NCI-H2227 treated with DMSO at 0.1 percent for 48 hours (cell line): ENCODE measurements at places on chromosomes 3 and 15.
A peak's percentile ranks its signal among the peaks of the same experiment; 100 is the strongest.

- no peak for DNase-seq
Measured at GRCh38 chr15:89034305-89034704, 54.0 kb upstream of the ABHD2 start.

DNA sequence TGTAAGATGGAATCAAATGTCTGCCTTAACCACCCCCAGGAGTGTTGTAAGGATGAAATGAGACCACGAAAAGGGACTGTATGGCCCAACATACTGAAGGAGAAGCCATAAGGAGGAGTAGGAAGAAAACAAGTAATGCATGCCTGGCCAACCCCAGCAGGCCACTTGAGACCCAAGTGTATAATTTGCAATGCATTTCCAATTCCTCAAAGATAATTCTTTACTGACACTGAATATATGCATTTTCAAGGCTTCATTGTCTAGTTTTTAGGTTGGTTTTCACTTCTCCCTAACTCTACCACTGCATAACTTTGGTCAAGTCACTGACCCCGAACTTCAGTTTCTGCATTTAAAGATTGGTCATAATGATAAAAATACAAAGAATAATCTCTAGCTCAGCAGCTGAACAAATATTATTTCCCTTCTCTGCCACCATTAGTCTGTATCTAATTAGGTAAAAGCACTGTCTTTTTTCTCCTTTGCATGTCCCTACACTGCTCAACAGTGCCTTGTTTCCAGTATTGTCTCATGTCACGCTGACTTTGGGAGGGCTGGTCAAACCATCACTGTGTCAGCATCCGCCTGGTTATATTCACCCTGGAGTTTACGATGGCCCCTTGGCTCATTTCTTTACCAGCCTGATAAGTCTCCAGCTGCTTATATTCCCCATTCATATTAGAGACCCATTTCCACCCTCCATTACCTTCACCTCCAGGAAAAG lies 378.6 kb downstream of the NTRK3 start:
- DNase-seq, result no peak

- DNase-seq, result peak; percentile 29
Measured at GRCh38 chr3:149771652-149772271, 19.5 kb upstream of the COMMD2 start.

DNA sequence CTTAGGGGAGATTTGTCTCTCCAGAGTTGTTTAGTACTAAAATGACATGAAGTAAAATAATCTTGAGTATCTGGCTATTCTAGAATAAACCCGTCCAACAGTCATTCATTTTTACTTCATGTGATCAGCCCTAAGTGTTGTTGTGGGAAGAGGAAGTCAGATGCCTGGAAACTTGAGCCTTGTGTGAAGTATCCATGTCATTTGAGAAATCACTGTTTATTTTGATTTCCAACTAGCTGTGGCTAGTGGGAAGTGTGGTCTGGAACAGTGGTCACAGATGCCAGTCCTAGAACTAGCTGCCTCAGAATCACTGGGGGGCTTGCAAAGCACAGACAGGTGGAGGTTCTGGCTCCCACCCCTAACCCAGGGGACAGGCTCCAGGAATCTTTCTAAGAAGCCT lies 77.7 kb upstream of the LIMD1 start:
- no peak for DNase-seq

DNA sequence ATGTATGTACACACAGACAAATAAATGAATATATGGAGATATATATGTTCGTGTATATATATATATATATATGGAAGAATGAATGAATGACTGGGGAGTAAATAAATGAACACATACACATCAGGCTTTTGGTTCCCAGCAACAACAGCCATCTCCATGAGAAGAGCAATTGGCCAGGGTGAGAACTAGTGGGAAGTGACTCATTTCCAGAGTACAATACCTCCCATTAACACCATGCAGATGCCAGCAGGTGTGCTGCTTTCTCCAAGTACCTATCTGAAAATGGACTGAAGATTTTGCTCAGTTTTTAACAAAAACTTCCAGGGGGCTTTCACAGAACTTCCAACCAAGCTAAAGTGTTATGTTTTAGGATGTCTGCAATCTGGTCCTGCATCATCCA lies 179.8 kb upstream of the SLC2A2 start:
- DNase-seq, result no peak

- peak; percentile 20 for DNase-seq
Measured at GRCh38 chr15:40770147-40770721, 454 bp downstream of the C15orf62 start.

- DNase-seq, result no peak
Measured at GRCh38 chr3:133506215-133506901, 67.1 kb upstream of the CDV3 start.

DNA sequence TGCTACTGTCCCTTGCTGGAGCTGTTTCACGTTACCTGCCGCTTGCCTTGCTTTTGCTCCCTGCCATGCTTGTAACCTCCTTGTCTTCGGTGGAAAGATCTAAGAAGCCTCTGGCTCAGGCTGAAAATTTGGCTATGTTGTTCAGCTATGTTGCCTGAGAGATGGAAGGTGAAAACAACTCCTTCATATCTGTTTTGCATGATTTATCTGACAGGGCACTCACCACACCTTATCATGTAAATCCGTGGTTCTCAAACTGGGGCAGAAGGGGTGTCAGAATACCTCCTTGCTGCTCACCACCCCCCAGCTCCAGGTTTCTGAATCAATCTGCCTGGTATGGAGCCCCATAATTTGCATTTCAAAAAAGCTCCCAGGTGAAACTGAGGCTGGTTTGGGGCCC lies 6.5 kb upstream of the CORO2B start:
- DNase-seq, result no peak
